ENCODE measurements at places on chromosomes 6 and 20. TPM values are rescaled to one million over a fixed set of nuclear protein-coding genes. Genes with fewer than 3 reads are reported as not detected.

ZNF322 gene
- total RNA-seq: 15.7 TPM

- no peak for DNase-seq
Observed at GRCh38 chr6:117907601-117908245, 659 bp downstream of the SLC35F1 start.

DNA sequence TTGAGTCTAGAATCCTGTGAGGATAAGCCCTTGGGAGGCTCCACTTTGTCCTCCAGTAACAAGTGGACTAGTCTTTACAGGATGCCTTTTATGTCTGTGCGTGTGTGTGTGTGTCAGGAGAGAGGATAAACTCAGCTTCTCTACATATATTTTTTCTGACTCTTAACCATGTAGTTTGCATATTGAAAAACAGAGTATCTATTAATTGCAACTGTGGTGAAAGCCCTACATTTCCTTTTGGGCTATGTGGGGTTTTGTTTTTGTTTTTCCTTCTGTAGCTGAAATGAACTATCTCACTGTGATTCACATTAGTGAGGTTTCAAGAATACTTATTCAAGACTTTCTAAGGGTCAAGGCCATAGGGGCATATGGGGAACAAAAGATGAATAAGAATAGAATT lies 17.7 kb downstream of the TPBG start:
- DNase-seq: no peak

- DNase-seq: no peak
Observed at GRCh38 chr20:16490696-16491095, 82.6 kb downstream of the KIF16B start.

DNA sequence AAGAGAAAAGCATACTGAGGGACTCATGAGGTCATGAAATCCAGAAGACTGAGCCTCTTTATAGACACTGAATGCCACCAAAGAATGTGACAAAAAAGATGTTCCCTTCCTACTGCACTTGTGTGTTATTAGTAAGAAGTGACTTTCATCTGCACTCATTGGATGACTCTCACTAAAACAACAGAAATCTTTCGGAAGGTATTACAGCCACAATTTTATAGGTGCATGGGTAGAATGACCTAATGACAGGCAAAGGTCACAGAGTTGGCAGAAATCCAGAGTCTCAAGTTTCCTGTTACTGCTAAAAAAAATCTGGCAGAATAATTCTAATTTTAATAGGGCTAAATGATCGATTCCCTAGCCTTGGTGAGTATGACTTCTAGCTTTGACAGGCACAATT lies 13.3 kb downstream of the PKHD1 start:
- no peak for DNase-seq

TRIM31 gene
- total RNA-seq: not detected

GRCh38 chr20:50872560-50873425 lies 58.4 kb downstream of the ADNP start:
- DNase-seq: no peak

GRCh38 chr20:5919626-5920544 lies 30.4 kb downstream of the TRMT6 start:
- no peak for DNase-seq

DNA sequence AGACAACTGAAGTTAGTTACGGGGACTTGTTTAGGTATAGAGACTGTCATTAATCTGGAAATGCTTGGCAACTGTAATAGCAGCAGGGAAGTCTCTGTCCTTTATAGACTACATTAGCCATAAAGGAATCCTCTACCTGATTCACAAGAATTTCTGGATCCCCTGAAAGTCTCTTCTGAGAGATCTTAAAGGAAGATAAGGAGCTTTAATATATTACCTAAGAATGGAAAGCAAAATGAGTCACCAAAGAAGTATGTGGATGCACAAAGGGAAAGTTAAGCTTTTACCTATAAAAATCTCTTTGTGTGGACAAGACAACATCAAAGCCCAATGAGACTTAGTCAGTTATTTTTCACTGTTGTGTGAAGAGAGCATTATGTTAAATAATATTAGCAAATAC lies 92.2 kb upstream of the RSPO3 start:
- no peak for DNase-seq

TNF gene
- not detected for total RNA-seq

DNA sequence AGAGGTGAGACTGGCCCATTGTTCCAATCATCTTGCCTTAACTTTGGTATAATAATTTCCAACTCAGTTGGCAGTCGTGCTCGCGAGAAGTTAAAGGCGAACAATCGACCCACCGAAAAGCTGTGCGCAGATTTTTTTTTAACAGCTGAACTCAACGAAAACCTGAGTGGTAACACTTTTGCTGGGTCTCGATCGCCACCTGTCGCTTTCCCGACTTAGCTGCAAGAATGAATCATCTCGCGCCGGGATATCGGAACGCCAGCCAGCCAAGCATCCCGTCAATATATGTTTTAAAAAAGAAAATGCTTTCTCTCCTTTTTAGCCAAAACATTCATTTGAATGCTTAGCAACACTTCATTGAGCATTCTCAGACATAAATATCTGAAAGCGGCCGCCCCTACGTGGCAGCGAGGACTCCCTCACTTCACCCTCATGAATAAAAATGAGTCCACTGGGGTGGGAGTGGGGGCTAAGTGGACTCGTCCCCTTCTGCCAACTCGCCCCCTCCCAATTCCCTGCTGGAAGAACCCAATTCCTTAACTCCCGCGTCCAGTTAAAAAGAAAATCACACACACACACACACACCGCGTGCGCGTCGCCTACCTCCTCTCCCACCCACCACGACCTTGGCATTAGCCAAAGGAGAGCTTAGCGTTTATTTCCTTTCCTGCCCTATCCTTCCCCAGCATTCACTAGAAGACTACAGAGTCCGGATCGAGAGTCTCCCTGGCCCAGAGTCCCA lies 1.5 kb downstream of the COL12A1 start:
- peak; percentile 58 for DNase-seq

DNA sequence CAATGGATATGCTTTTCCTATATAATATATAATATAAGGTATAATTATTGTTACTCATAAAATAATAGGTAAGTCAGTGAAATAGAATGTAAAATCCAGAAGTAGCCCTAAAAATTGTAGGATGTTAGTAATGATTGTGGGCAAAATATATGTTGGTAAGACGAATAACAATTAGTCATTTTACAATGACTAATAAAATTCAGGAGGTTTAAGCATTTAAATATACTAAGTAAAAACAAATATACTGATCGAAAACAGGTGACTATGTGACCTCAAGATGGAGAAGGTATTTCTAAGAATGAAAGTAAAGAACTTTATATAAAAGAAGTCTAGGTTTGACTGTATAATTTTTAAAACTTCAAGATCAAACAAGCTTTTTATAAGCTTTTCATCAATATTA lies 28.9 kb downstream of the FUCA2 start:
- no peak for DNase-seq

TRIM26 gene
- 14.2 TPM for total RNA-seq

- DNase-seq: no peak
Observed at GRCh38 chr6:41736186-41736733, 852 bp upstream of the TFEB start.

C20orf204 gene
- 0.87 TPM for total RNA-seq

DNA sequence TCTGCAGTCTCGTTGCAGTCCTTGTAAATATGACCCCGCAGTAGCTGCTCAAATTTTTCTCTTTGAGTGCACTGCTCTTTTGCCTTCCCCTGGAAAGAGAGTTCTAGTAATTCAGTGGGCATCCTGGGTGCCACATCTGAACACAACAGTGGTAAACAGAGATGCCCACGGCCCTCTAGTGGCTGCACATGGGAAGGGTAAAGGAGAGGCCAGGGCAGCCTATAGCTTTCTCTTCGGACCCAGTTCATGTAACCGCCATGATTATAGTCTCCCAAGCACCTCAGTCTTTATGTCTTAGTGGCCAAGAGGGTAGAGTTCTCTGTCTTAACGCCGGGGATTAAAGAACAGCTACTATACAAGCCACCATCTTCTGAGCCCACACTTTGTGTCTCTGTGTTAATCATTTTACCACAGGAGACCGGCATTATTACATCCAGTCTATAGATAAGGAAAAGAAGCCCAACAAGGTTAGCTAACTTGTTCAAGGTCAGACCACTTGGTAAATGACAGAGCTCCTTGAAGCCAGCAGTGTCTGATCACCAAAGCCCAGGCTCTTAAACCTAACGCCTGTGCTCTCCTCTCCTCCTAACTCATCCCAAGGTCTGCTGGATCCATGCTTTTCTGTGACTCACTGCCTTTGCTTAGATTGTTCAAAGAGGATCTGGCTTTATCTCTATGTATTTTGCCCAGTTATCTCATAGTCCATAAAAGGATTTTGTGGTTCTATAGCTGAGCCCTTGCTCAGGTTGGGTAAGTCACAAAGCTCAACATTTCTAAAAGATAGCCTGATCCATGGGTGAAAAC lies 81.8 kb downstream of the ISM1 start:
- peak; percentile 31 for DNase-seq

RIMS4 gene
- 0.35 TPM for total RNA-seq

SLC22A23 gene
- 3.8 TPM for total RNA-seq

DNA sequence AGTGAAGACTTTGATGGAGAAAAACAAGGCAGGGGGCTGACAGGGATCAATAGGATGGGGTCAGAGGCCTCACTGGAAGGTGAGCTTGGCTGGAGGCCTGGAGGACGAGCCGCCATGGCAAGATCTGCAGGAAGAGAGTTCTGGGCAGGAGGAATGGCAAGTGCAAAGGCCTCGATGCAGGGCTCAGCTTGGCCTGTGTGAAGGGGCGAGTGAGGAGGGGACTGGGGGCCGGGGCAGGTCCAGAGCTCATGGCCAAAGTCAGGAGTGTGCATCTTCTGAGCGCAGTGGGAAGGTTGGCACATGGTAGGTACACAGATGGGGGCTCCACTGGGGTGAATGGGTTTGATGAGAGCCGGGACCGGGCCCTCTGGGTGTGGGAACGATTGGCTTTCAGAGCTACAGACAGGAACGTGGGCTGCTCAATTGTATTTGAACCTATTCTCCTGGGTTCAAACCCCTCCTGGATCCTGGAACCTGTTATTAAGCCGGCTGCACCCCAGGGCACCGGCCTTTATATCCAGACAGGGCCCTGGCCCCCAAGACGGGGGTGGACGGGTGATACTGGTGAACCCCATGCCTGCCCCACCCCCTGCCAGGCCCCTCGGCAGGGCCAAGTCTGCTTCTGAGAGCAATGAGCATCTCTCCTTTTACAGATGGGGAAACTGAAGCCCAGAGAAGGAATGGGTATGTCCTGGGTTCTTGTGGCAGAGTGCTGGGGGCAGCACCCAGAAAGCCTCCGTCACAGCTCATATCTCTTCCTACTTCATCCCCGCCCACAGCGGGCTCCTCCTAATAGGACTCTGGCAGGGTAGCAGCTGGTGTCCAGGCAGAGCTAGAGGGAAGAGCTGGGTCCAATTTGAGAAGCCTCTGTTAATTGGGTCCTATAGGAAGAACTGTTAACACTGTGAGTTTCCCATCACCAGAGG lies 106.1 kb downstream of the CEBPB start:
- no peak for DNase-seq

- no peak for DNase-seq
Observed at GRCh38 chr6:37160922-37161778, 8.8 kb upstream of the PIM1 start.

DNA sequence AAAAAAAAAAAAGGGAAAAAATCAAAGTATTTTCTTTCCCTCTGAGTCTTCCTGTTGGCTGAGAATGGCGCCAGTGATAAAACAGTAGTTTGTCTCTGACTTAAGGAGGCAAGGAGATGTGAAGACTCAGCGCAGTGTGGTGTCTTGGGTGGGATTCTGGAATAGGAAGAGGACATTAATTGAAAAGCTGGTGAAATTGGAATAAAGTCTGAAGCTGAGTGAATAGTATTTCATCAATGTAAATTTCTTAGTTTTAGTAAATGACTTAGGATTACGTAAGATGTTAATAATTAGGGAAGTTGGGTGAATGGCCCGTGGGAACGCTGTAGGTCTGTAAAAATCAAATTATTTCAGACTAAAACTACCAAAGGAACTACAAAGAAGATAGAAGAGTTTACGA lies 122.8 kb upstream of the ZNF217 start:
- no peak for DNase-seq

GRCh38 chr20:61320691-61321425 lies 68.8 kb downstream of the CDH4 start:
- DNase-seq: no peak

NKAIN4 gene
- not detected for total RNA-seq

GRCh38 chr20:13349235-13349604 lies 128.1 kb downstream of the ISM1 start:
- no peak for DNase-seq

GRCh38 chr6:12595161-12595811 lies 121.3 kb upstream of the PHACTR1 start:
- DNase-seq: no peak

MYB gene
- 0.05 TPM for total RNA-seq

DNA sequence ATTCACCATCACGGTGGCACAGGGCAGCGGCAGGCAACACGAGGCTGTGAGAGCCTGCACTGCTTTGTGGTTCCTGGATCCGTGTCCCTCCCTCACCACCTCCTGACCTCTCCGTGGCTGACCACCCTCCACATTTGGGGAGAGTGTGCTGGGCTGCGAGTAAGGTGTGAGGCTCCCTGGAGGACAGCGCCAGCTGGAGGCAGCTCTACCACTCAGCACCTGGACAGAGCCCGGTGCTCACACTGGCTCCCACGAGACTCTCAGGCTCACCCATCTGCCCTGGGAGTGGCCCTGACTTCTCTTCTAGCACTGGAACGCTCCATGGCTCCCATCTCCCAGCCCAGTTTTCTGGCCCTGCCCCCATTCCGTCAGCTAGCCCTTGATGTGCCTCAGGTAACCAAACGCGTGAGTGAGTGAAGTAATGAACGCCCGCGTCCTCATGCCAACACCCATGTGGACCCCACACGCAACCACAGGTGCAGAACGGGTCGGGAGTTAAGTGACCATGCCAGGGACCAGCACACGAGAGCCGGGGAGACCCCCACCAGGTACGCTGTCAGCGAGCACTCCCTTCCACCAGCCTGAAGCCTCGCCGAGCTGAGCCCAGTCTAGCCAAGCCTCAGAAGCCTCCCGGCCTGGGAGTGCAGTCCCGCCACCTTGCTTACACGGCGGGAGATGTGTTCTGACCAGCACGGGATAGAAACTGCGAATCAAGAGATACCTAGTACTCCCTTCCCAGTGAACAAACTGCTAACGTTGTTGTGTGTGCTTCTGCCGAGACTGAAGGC lies 137.2 kb downstream of the WDR27 start:
- DNase-seq: no peak

ABHD16B gene
- total RNA-seq: not detected

- DNase-seq: no peak
Observed at GRCh38 chr6:3457710-3458602, 1.1 kb upstream of the SLC22A23 start.
